ENCODE measurements at places on chromosomes 3 and 15.

DNA sequence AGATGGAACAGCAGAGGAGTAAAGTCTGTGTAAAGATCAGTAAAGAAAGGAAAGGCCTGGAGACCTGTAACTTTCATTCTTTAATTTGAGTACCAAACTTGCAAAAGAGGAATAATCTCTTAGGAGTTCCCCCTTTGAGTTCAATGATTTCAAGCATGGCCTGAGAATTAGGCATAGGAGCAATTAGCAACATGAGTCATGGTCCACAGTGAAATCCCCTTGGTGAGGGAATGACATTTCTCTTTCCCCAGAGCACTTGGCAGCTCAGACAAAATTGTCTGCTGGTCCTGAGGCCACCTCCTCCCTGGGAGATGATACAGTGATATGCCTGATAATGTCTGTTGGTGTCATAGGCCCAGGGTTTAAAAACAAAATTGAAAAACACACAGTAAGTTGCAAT, 81.4 kb upstream of the CRBN start:
- DNase-seq, result no peak

DNA sequence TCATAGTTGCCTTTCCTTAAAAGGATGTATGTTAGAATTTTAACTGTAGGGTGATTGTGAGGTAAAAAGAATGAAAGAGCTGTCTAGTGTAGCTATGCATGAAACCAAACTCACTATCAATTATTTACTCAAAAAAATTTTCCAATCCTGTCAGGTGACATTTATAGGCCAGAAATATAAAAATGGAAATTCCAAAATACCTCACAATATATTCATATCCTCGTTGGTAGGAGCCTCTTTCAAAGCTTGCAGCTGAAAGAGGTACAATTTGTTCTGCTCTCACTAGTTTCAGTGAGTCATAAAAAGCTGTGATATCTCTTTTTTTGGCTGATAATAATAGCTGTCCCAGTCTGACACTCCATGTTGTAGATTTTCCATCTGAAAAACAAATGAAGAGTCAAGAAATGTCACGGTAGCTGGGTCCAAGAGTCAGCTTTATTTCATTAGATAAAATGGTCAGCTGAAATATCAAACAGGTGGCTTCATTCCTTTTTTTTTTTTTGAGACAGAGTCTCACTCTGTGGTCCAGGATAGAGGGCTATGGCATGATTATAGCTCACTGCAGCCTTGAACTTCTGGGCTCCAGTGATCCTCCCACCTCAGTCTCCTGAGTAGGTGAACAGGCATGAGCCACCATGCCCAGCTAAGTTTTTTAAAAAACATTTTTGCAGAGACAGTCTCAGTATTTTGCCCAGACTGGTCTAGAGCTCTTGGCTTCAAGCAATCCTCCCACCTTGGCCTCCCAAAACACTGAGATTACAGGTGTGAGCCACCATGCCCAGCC, 50.8 kb upstream of the XRN1 start:
- peak; percentile 69 for DNase-seq

GRCh38 chr15:39200586-39200985, 380.3 kb upstream of the THBS1 start:
- DNase-seq, result no peak

- DNase-seq, result peak; percentile 71
Observed at GRCh38 chr3:143436231-143436930, 316.8 kb downstream of the CHST2 start.

DNA sequence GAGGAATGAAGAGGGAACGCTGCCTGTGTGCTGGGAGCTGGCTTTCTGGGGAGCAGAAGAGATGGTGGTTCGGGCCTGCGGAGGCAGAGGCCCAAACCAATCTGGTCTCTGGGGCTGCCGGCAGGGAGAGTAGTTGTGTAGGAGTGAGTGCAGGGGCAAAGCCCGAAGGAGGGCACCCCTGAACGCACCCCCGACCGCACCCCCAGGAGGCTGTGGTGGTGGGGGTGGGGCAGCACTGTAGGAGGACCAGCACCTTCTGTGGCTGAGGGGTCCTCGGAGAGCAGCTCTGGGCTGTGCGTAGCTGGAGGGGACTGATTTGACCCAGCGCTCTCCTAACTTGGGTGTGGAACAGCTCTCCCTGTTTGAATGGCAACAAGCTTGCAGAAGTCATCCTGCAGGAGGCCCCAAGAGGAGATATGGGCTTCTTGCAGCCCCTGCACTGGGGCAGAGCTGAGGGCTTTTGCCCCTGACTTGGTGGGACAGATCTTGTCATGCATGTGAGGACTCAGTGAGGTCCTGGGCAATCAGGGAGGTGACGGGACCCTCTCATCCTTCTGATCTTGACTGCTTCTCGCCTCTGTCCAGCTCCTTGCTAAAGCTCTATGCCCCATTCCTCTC, 26.1 kb downstream of the C15orf39 start:
- no peak for DNase-seq
